ENCODE measurements at places on chromosomes 1 and 21.

- DNase-seq: no peak
Observed at GRCh38 chr21:42151148-42151947, 67.6 kb upstream of the ABCG1 start.

- no peak for DNase-seq
Observed at GRCh38 chr1:41713141-41713540, 205.6 kb downstream of the HIVEP3 start.

- no peak for DNase-seq
Observed at GRCh38 chr1:231493421-231494185, 34.9 kb upstream of the TSNAX start.

DNA sequence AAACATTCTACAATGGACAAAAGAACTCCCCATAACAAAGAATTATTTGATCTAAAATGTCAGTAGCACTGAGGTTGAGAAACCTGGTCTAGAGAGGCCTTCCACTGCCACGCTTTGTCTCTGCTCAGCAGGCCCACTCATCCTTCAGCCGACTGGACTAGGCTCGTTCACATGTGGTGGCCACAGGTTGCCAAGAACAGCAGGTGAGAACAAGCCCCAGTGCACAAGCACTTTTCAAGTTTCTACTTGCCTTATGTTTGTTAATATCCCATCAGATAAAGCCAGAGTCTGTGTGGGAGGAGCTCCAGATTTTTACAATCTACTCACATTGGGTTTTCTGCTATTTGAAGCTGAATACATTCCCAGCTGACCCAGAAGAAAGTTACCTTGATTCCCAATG lies 9.1 kb upstream of the EFHD2 start:
- DNase-seq: no peak

DNA sequence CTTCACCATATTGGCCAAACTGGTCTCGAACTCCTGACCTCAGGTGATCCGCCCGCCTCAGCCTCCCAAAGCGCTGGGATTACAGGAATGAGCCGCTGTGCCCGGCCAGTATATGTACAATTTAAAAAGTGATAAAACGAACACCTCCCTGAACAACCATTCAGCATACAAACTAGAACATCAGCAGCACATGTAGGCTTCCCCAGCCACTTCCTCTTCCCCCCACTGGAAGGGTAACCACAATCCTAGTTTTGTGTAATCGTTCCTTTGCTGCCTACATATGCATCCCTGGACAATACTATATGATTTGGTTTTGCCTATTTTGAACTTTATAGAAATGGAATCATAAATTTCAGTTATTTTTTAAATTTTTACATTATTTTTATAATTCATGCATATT lies 60.4 kb downstream of the DESI2 start:
- no peak for DNase-seq

DNA sequence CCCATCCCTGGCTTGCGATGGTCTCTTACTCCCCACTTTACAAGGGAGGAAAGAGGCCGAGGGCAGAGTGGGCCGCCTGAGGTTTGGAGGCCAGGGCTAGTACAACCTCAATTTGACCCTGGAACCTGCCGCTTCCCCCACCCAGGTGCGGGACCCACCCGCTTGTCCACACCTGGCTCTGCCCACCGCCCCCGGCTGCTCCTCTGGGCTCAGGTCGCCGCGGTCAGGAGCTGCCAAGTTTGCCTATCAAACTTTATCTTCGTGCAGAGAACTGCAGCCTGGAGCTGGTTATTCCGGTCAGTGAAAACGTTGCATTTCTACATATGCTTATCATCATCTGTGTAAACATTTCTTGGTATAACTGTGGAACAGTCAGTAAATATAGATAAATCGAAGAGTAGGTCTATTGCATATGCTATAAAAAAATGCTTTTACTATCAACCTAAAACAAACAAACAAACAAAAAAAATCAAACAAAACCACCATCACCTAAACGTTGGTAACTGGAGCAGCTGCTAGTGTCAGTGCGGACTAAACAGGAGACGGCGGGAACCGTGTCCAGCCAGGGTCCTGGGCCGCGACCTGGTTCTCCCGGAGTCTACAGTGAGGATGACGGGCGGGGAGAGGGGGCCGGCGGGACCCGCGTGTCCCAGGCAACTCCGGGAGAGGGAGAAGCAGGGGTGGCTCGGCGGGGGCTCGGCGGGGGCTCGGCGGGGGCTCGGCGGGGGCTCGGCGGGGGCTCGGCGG lies 906 bp upstream of the ADARB1 start:
- DNase-seq: no peak

- no peak for DNase-seq
Observed at GRCh38 chr21:28431527-28432200, 561.0 kb downstream of the LTN1 start.

- DNase-seq: no peak
Observed at GRCh38 chr1:184258525-184258924, 128.3 kb upstream of the C1orf21 start.

GRCh38 chr1:11331036-11331944 lies 58.3 kb downstream of the UBIAD1 start:
- DNase-seq: no peak
